Naive B cell (primary cell): ENCODE measurements at places on chromosomes 3 and 15. TPM values are rescaled to one million over a fixed set of nuclear protein-coding genes. Genes with fewer than 3 reads are reported as not detected.
A peak's percentile ranks its signal among the peaks of the same experiment; 100 is the strongest.

- DNase-seq = peak; percentile 19
Observed at GRCh38 chr3:137105277-137105977, 147.6 kb downstream of the IL20RB start.

The ITIH1 gene
- 1.7 TPM for polyA plus RNA-seq

- DNase-seq = no peak
Observed at GRCh38 chr3:3586336-3586735, 212.9 kb upstream of the LRRN1 start.

GRCh38 chr3:46660543-46661523 lies 32.6 kb downstream of the ALS2CL start:
- DNase-seq = no peak

The TM6SF1 gene
- 2.0 TPM for polyA plus RNA-seq

DNA sequence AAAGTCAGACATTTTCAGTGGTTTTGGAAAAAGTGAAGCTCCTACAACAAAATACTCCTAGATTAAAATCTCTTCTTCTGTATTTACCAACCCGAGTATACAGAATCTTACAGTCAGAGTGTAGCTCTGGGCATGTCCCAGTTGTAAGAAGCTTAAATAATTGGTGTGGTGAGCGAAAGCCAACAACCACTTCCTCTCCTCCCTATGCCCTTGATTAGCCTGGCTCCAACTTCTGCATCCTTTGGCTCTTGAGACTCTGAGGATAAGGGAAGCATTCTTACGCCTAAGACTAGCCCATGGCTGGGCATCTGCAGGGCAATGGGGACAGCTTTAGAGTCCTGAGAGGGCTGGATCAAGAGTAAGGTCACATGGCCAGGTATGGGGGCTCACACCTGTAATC lies 25.5 kb downstream of the RFT1 start:
- DNase-seq = no peak

DNA sequence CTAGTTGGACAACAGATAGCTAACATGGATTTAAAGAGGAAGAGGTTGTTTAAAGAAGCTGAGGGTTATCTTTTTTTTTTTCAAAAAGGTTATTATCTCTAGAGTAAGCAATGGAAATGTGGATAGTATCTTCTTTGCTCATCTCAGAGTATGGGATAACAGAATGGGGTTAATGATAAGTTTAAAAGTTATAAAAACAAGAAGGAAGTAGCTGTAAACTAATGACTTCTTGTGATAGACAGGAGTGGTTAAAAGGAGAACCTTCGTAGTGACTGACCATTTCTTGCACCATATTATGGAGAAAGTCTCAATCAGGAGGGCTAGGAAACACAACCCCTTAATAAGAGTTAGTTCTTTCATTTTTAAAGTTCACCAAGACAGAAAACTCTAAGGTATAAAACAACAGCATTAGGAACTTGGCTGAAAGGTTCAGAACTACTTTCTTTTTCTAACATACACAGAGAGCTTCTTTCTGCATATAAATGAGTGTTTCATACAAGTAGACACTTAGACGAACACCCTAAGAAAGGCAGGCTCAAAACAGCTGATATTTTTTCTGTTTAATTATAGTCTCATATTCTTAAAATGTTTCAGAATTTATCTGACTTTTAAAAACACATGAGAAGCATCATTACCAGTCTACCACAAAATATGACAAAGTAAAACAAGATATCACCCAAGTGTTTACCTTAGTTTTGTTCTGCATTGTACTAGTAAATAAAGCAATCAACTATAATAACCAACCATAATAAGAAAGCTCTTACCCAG lies 140.0 kb downstream of the MEIS2 start:
- no peak for DNase-seq

The AP3B2 gene
- polyA plus RNA-seq = not detected

GRCh38 chr15:64379216-64379960 lies 1.9 kb downstream of the PCLAF start:
- DNase-seq = no peak

The ECE2 gene
- not detected for polyA plus RNA-seq

DNA sequence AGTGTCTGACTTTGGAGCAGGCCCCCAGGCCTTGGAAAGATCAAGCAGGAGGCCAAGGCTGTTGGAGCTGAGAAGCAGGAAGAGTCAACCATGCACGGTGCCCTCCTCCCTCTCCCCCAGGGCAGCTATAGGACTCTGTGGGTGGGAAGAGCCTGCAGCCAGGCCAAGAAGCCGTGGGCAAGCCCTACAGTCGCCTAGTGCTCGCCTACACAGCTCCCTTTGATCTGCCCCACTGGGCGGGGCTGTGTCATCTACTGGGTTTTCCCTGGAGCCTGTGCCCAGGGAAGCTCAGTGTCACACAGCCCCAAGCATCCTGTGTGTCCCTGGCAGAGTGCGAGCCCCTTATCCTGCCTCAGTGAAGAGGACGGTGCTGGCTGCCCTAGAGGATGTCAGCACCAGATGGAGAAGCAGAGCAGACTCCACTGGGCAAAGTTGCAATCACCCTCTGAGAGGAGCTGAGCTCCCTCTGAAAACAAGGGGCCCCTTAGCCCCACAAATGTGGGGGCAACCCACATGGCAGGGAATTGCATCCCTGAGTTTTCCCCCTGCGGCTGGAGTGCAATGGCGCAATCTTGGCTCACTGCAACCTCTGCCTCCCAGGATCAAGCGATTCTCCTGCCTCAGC lies 72.2 kb downstream of the KLF13 start:
- no peak for DNase-seq

GRCh38 chr15:80403712-80404056 lies 498 bp upstream of the ARNT2 start:
- DNase-seq = no peak

- DNase-seq = peak; percentile 24
Observed at GRCh38 chr3:71530903-71531530, 52.5 kb downstream of the FOXP1 start.

- DNase-seq = no peak
Observed at GRCh38 chr3:88940296-88940695, 167.1 kb upstream of the EPHA3 start.

DNA sequence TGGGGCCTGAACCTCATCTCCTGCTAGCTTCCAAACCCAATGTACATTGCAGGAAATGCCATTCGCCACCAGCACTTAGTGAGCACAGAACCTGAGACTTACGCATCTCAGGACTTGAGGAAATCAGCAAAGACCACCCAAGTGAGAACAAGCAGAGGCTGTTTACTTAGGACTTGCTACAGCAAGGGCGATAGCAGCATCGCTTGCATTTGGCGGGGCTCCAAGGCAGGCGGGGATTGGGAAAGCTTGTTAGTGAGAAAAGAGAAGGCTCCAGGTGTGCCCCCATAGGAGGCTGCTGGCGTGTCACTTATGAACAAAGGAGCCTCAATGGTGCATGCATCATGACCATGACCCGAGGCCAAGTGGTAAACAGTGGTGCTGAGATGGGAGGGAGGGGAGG lies 19.7 kb downstream of the SLC6A20 start:
- DNase-seq = no peak

GRCh38 chr3:139291276-139292051 lies 52.4 kb upstream of the MRPS22 start:
- no peak for DNase-seq

The SEMA6D gene
- not detected for polyA plus RNA-seq

- DNase-seq = no peak
Observed at GRCh38 chr3:106120356-106120755, 251.5 kb upstream of the CBLB start.

DNA sequence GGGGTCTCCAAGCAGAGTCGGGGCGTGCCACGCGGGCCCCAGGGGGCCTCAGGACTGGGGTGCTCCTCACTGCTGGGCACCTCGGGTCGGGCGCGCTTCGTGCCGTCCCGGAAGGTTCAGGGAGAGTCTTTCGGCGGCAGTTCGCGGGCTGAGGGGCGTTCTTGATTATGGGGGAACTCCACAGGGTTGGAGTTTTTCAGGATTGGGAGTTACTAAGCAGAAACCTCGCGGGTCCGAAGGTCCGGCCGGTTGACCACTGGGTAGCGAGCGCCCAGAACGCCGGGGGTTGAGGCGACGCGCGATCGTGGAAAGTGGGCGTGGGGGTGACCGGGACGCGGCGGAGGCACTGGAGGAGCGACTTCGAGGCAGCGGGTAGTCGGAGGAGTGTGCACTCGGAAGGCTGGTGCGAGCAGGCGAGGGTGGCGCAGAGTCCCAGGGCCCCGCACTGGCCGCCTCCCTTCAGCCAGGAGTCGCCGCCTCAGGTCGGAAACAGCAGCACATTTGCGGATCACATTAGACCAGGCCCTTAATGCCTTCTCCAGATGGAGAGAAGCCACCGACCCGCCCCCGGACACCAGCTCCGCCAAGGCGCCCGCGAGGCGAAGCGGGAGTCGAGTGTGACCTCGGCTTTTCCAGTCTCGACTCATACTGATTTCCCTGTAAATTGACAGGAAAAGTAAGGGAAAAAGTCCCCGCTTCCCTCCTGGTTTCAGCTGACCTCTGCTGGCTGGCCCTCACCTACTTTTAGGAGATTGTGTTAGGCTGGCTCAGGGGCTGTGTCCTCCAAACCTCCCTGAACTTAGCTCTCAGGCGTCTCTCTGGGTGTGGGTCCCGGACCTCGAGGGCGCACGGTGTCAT lies 685 bp downstream of the ADAMTSL3 start:
- no peak for DNase-seq

GRCh38 chr15:90013503-90013937 lies 12.4 kb downstream of the ZNF710 start:
- DNase-seq = peak; percentile 37
